ENCODE measurements at places on chromosomes 6 and 20.
A peak's percentile ranks its signal among the peaks of the same experiment; 100 is the strongest.

GRCh38 chr6:15574486-15574885 is 88.3 kb downstream of the DTNBP1 start:
- no peak for DNase-seq

DNA sequence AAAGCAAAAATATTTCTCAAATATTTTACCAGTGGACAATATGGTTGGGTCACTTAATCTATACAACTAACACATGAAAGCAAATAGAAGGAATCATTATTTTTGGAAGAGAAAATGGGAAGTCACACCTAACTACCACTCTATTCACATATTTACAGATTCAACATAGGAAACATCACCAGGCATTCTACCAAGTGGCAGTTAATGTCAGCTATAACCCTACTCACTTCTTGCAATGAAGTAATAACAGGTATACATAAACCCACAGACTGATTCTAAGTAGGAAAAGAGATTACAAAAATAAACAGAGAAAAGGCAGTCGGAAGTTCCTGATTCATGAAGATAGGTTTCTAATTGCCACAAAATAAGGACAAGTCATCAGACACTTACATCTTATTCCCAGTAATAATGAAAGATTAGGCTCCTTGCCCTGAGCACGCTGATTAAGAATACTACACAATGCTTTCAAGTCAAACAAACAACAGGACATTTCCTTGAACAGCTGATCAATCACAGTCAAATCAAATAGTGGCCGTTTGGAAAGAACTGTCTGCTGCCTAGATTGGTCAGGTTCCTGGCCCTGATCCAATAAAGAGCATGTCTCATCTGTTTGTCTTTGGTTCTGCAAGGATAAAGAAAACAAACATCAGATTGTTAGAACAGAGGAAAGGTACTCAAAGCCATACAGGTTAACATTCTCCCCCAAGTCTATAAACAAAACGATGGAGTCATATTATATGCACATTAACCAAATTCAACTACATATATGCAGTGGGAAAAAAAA is 79.2 kb upstream of the PLN start:
- no peak for DNase-seq

- DNase-seq, result no peak
Observed at GRCh38 chr20:59068534-59068933, 25.9 kb upstream of the PRELID3B start.

- no peak for DNase-seq
Observed at GRCh38 chr20:51457533-51457932, 85.0 kb downstream of the NFATC2 start.

DNA sequence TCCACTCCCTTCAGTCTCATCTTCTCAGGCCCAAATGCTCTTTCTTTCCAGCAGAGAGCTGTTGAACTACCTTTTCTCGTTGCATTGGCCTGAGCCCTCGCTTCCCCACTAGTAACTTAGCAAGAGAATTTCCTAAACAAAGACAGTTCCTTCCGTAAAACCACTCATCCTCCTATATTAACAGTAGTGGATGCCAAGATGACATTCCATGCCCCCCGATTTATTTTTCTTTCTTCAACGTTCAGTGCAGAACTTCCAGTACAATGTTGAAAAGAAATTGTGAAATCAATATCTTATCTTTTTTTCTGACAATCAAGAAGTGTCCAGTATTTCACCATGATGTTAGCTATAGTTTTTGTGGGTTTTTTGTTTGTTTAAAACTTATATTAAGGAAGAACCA is 45.8 kb downstream of the SOX4 start:
- DNase-seq, result no peak

DNA sequence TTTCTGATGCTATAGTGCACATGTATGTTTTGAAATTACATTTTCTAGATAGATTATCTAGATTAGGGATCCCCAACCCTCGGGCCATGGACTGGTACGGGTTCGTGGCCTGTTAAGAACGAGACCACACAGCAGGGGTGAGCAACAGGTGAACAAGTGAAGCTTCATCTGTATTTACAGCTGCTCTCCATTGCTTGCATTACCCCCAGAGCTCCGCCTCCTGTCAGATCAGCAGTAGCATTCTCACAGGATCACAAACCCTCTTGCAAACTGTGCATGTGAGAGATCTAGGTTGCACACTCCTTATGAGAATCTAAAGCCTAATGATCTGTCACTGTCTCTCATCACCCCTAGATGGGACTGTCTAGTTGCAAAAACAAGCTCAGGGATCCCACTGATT is 10.4 kb downstream of the CEP57L1 start:
- DNase-seq, result no peak

DNA sequence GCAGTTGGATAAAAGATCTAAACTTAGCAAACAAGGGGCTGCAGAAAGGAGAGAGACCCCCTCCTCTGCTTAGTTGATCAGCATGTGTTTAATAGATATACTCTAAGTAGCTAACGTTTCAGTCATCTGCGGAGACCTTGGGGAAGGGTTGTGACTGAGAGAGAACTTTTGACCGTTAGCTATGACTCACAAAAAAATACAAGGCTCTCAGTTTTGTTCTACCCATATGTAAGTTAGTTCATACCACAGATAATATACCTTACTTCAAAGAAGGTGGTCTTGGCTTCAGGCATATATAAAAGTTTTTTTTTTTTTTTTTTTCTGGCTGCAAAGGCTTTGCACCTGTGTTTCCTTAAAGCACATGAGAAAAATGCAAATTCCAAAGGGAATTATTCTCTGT is 258.9 kb downstream of the GJA1 start:
- no peak for DNase-seq

DNA sequence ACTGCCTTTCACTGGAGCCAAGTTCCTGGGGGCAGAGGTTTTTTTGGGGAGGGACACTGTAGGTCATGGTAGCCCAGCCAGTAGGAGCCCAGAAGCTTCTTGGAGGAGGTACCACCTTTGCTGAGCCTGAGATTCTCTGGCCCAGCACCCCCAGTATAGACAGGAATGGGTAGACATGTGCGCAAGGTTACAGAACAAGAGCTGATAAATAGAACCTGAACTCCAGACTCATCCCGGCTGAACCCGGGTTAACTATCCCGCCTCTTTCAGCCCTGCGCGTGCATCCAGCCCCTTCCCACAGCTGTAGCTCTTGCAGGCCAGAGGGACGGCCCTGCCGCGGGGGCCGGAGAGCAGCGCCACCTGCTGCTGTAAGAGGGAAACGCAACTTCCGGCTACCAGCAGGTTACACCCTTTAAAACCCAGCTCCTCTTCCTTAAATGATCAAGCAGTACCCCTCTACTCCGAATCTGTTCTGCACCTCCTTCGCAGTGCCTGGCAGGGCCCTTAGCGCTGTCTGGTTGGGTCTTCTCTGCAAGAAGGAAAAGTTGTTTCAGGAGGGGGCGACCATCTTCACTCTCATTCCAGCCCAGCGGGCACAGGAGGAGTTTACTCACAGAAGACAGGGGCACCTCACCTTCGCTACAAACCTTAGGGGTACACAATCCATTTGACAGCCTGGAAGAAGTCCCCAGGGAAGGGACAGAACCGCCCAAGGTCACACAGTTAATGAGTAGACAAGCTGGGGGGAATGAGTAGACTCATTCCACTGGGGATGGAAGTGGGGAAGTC is 7.5 kb downstream of the SRXN1 start:
- peak; percentile 86 for DNase-seq

DNA sequence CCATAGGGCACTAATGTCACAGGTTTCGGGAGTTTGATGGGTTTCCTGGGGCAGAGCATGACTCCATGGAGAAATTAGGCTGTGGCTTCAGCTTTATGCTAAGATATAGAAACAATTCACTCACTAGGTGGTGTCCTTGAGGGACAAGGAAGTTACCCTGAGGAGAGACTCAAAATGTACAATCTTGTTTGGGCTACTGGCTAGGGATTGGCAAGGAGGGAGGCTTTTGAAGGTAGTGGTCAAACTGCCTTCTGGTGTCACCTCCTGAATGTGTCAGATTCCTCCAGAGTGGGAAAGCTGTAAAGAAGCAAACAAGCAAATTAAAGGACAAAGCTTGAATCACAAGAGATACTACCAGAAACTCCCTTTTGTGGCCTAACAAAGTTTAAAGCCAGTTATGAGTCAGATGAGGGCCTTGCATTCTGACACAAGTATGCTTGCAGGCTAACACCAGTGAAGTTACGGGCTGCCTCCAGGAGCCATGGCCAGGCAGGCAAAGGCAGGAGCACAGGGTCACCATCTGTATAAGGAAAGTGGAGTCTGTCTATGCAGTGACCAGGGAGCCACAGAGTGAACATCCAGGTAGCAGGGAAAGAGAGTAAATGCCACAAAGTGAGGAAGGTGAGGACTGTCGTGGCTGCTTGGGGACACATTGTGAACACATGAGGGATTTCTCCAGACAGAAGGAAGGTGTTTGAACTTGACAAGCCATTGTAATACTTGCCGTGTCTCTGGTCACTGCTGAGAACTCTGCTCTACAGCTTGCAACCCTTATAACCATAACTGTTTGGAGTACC is 107.7 kb upstream of the DTNBP1 start:
- no peak for DNase-seq
